ENCODE measurements at places on chromosomes 5 and 9.

- peak; percentile 10 for DNase-seq
These were observed 294.5 kb upstream of the TAS2R1 start for GRCh38 chr5:9924614-9925013.

DNA sequence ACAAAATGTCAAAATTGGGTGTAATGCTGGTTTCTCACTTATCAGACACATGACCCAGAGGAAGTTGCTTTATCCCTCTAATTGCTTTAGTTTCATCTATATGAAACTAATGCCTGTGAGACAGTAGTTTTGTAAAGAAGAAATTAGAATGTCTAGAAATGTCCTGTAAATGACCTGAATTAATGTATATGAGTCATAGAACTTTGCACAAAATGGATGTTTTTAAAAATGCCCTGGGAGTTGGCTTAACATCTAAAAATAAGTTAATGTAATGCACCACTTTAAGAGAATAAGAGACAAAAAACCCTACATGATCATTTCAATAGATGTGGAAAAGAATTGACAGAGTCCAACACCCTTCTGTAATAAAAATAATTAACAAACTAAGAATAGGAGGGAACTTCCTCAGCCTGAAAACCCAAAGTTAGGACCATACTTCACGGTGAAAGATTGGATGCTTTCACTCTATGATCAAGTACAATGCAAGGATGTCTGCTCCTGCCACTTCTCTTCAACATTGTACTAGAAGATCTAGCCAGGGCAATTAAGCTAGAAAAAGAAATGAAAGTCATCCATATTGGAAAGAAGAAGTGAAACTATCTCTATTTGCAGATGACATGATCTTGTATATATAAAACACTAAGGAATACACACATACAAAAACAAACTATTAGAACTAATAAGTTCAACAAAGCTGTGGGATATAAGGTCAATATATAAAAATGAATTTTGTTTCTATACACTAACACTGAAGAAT, 117.9 kb downstream of the MELK start:
- DNase-seq, result no peak

DNA sequence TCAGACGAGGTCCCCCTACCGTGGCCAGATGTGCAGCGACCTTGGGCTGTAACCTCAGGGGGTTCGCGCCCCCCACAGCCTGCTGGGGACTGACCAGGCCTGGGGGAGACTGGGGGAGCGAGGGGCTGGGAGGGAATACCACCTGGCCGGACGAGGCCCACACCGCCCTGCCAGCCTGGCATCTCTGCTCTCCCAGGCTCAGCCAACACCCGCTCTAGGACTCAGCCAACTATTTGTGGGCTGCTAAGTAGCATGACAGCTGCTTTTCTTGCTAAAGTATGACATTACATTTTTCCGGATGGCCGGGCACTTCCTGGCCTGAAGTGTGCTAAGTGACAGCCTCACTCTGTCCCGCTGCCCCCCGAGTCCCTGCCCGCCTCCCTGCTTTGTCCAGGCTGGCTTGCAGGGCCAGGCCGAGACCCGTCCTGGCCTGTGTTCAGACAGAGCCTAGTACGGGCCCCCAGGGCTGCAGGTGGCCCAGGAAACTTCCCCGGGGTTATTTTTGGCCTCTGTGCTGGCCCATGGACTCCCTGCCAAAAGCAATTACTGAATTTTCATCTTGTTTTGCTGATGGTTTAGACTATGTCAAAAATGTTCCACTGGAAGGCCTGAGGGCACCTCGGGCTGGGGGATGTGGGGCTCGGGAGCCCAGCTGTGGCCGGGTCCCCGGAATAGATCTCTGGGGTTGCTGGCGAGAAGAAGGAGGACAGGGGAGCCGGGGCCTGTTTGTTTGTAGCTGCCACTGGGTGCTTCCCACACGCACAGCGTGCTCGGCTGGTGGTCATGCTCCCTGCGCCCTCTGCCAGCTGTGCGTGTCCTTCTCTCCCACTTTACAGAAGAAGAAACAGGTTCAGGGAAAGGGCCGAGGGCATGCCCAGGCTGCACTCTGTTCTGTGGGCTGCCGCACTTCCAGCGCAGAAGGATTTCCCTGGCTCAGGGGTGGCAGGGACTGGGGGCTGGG, 13.4 kb upstream of the SLC2A6 start:
- DNase-seq, result no peak

DNA sequence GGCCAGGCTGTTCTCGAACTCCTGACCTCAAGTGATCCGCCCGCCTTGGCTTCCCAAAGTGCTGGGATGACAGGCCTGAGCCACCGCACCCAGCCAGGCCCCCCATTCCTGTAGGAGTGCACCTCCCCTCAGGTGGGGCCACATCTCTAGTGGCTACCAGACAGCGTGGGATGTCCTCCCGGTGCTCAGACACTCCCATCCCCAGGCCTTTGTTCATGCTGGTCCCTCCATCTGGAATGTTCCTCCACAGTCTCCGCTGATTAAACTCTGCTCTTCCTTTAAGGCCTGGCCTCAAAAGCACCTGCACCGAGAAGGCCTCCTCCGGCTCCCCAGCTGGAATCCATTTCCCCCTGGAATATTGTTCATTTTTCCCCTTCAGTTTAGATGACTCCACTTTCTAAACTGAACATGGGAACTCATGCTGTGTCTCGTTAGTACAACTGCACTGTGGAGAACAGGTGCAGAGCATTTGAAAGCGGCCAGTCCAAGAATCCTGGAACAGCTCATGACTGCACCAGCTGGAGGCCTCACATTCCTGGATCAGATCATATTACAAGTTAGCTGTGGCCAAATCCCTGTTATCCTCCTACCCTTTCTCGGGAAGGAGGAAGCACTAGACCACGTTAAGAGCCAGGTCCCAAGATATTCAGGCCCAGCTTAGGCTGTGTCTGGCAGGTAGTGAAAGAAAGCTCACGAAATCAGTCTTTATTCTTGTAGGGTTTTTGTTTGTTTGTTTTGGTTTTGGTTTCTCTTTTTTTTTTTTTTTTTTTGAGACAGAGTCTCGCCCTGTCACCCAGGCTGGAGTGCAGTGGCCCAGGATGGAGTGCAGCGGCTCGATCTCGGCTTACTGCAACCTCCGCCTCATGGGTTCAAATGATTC, 10.8 kb upstream of the PRRC2B start:
- no peak for DNase-seq

DNA sequence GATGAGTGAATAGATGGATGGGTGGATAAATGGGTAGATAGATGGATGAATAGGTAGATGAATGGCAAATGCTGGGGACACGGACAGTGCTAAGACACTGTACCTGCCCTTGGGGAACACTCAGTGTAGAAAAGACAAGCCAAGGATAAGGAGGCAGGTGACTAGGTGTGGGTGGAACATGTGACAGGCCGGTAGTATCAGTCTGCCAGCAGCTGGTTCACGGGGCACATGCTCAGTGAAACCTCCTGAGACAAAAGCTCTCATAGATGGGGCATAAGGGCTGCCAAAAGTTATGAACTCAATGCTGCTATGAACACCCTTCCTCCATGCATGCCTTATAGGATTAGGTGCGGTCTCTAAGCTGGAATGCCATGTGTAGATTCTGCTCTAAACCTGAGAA, 71.0 kb downstream of the C5orf15 start:
- DNase-seq, result no peak

GRCh38 chr5:71932655-71933338, 174.5 kb upstream of the MAP1B start:
- DNase-seq, result peak; percentile 70
